ENCODE measurements at places on chromosomes 2 and 18.

GRCh38 chr18:27778441-27778840, 398.5 kb downstream of the CDH2 start:
- peak; percentile 46 for DNase-seq

- no peak for DNase-seq
Observed at GRCh38 chr18:58868440-58868839, 3.8 kb downstream of the ZNF532 start.

DNA sequence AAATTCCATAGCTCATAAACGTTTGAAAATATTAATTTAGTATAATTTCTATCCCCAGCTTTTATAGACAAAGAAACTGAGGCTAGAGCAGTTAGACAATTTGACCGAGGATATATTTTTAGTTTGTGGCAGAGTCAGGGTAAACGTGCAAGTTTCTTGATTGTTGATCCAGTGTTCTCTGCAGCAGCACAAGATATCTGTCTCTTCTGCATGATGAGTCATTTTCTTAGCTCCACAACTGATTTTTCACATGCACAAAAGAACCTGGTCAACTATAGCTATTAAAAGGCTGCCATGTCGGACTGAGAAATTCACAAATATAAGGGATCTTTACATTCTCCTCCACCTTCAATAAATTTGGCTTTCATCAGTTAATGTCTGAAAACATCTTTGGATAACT, 143.4 kb upstream of the CYP26B1 start:
- DNase-seq, result peak; percentile 74

DNA sequence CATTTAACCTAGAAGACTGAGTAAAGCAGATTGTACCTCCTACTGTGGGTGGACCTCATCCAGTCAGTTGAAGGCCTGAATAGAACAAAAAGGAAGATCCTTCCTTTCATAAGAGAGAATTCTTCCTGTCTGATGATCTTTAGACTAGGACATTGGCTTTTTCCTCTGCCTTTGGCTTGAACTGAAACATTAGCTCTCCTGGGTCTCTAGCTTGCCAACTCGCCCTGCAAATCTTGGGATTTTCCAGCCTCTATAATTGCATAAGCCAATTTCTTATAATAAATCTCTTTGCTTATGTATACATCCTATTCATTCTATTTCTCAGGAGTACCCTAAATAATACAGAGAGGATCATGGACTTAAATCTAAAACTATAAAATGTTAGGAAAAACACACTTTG, 6.2 kb upstream of the KDSR start:
- DNase-seq, result no peak

DNA sequence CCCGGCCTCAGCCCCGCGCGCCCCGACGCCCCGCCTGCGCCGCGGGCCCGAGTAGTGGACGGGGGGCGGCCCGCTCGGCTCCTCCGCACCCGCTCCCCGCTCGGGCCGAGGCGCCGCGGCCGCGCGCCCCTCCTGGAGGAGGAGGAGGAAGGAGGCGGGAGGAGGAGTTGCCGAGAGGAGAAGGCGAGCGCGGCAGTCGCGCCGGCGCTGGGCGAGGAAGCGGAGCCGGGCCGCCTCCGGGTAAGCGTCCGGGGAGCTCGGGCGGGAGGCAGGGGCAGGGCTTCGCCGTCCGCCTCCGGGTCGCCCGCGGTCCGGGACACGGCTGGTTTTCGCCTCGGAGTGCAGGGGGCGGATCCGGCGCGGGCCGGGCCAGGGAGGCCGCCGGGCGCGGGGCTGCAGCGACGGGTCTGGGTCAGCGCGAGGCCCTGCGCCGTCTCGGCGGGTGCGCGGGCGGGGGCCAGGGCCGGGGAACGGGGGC, at the start of gene SOCS6:
SOCS6 (plus strand) TSS at position 195 of the 478 bp plus-strand sequence. CDS start 35,624 bp downstream, outside the sequence.
- DNase-seq, result peak; percentile 66

DNA sequence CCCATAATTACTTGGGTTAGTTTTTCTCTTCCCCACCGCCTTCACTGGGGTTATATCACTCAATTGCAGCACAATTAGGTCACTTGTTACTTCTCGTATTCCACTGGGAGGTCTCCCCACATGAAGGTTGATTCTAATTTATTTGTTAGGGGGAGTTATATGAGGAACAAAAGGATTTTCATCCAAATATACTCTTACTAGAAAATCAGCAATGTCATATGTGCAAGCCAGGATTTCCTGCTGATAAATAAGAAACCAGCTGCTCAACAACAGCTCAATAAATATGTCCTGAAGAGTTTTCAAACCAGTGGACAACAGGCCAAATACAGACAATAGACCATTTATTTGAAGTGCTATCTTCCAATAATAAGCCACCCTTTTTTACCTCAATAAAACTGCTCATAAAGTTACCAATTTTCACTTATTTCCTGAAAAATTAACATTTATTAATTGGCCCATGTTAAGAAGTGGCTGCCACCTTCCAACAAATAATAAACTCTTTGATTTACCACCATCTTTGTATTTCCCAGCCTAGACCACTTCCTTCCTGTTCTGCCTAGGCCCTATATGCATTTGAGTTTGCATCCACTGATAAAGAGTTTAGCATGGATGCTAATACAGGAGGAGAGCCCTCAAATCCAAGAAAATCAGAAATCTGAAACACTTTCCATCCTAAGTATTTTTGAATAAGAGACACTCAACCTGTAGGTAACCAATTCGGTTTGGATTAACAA, 184.4 kb upstream of the SLC39A10 start:
- no peak for DNase-seq

GRCh38 chr2:240624950-240625621, at the start of gene GPR35:
Gene GPR35, plus strand, starts transcription at chr2:240625480. Its CDS starts 4,473 bp downstream, at chr2:240629953.
- DNase-seq, result peak; percentile 65

GRCh38 chr18:67794521-67794920, 278.0 kb upstream of the DSEL start:
- DNase-seq, result peak; percentile 58

GRCh38 chr2:13260402-13260801, 543.7 kb downstream of the TRIB2 start:
- no peak for DNase-seq

- no peak for DNase-seq
Observed at GRCh38 chr2:160388464-160389263, 104.9 kb downstream of the RBMS1 start.

- no peak for DNase-seq
Observed at GRCh38 chr2:193462411-193462810, 1267.7 kb upstream of the TMEFF2 start.

- no peak for DNase-seq
Observed at GRCh38 chr2:38260469-38260868, 116.6 kb downstream of the ATL2 start.

- DNase-seq, result no peak
Observed at GRCh38 chr2:239266434-239266766, 134.4 kb downstream of the HDAC4 start.

- no peak for DNase-seq
Observed at GRCh38 chr18:79513381-79514081, 117.8 kb downstream of the NFATC1 start.

DNA sequence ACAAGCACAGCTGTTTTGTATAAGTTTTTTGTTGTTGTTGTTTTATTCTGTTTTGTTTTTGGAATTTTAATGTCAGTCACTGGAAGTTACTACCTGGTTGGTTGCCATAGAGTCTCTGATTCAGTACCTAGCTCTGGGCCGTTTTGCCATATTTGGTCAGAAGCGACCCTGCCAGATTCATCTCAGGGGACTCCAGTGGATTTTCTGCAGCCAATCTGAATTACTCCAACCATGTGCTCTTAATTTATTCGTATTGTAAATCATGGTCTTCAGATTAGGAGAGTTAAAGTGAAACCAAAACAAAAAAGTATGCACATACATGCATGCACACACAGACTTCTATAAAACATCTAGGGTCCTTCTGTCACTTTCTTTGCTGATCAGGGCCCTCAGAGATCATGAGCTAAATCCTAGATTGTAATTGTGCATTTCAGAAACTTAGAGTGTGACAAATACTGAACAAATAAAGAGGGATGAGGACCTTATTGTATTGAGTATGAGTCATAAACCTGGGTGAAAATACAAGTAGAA, 317.4 kb upstream of the UBE2E3 start:
- no peak for DNase-seq

- DNase-seq, result no peak
Observed at GRCh38 chr2:128457716-128458115, 139.0 kb upstream of the HS6ST1 start.

DNA sequence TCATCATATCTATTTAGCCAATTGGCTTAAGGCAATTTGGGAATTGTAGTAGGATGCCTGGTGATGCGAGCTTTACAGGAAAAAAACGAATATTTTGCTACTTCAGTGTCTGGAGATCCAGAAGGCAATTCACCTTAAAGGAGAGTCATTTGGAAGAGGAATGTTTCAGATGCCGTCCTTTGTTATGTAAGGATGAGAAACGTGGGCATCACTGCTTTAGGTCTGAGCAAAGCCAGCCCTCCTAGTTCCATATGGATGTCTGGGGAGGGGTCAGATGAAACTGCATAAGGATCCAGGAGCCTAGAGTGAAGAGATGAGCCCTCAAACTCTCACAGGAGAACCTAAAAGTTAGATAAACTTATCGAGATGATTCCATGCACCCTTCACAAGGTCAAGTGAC, 30.9 kb upstream of the DOCK10 start:
- DNase-seq, result no peak

DNA sequence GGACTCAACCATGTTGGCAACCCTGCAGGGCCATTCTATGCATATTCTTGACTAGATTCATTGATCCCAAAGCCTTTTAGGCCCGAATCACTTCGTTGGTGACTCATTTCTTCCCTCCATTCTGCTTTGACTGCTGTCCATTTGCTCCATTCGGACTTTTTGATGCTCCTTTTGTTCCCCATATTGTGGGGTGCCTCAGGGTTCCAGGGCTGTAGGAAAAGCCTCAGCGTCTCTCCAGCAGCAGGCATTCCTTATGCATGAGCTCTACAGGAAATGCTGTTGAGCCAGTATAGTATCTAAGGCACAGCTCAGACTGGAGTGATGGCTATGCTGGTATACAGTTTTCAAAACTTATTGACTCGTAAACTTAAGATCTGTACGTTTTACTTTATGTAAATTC, 292.6 kb downstream of the PRKCE start:
- DNase-seq, result peak; percentile 86

DNA sequence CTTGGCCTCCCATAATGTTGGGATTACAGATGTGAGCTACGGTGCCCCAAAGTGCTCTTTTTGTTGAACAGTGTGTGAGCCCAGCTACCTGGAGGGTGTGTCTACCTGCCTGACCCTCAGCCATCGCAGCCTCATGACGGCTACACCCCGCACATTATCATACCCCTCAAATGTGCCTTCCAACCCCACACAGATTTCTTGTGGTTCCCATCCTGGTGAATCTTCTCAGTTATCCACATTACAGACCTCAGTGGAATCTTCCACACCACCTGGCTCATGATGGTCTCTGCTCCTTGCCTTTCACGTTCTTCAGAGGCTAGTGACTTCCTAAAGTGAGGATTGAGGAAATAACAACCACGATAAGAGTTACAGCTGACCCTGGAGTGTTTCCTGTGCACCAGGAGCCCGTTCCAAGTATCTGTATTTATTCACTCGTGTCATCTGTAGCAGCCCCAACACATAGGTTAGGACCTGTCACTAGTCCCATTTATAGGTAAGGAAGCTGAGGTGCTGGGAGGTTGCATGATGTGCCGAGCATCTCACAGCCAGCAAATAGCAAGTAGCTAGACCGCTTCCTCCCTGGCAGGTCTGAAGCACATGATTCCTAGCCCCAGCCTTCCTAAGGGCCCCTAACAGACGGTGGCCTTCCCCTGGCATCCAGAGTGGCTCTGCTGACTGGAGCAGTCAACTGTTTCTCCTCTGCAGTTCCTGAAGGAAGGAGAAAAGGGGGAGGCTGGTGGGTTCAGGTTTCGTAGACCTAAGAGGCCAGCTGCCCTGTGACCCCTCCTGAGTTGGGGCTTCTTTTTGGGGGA, 47.3 kb downstream of the TCF7L1 start:
- DNase-seq, result no peak

- peak; percentile 93 for DNase-seq
Observed at GRCh38 chr18:62485684-62486083, 37.1 kb upstream of the ZCCHC2 start.

- DNase-seq, result peak; percentile 31
Observed at GRCh38 chr18:47283476-47283875, 32.0 kb upstream of the SKOR2 start.

- DNase-seq, result no peak
Observed at GRCh38 chr2:73130790-73131189, 18.0 kb upstream of the RAB11FIP5 start.

- DNase-seq, result no peak
Observed at GRCh38 chr2:239311132-239312040, 89.4 kb downstream of the HDAC4 start.

- no peak for DNase-seq
Observed at GRCh38 chr2:45614330-45614729, 3.3 kb upstream of the SRBD1 start.

- no peak for DNase-seq
Observed at GRCh38 chr18:9403795-9404564, 69.4 kb downstream of the TWSG1 start.

GRCh38 chr18:30342675-30343074, 699.9 kb downstream of the DSC3 start:
- no peak for DNase-seq

DNA sequence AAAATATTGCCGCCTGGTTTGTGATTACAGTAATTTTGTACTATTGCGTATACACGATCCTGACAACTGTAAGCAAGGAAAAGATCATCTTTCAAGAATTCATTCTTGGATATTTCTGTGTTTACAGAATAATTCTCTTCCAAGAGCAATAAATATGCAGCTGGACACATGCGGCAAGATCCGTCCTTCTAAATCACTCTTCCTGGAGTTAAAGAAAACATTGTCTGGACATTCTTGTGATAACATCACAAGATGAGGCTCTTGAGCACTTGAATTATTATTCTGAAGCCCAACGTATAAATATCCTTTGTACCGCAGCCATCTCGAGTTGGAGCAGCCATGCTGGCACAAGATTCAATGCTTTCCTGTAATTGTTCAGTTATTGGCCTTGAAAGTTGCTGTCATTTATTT, 9.9 kb downstream of the FHL2 start:
- DNase-seq, result peak; percentile 96

DNA sequence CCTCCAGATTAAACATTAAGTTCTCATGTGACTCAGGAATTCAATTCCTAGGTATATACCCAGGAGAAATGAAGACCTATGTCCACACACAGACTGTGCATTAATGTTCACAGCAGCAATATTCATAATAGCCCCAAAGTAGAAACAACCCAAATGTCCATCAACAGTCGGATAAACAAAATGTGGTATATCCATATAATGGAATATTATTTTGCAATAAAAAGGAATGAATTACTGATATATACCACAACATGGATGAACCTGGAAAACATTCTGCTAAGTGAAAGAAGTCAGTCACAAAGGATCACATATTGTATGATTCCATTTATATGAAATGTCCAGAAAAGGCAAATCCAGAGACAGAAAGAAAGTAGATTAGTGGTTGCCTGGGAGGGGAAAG, 20.5 kb downstream of the PELI1 start:
- DNase-seq, result no peak

DNA sequence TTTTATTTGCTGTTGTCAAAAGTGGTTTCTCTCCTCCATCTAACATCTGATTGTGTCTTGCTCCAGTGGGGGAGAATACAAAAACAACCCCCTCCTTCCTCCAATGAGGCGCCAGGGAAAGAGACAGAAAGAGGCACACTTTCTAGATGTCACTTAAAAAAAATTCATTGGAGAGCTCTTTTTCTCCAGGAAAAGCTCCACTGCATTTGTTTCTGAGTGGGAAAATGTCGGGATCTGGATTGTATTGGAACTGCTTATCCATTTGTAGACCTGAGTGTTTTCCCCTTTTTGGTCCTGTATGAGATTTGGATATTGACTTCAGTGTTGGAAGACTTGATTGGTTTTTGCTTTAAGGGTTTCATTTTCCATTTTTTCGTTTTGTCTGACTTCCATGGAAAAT, 995 bp downstream of the MBD5 start:
- DNase-seq, result no peak
